ENCODE measurements at places on chromosomes 7 and 10.

- no peak for DNase-seq
These were observed 218.9 kb downstream of the FAM107B start for GRCh38 chr10:14555807-14556206.

DNA sequence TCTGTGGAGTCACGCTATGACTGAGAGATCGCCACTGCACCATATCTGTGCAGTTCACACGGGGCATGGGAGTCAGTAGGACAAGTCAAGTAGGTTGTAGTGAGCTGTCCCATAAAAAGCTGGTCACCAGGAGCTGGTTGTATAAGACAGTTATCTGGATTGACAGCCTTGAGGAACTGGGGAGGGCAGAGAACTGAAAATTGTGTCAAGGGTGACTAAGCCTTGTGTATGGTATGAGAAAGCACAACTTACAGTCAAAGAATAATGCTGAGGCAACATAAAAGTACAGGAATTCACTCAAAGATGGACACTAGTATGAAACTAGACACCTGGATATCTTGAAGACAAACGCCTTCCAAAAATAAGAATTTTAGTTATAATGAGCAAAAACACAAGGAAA, 564.9 kb downstream of the POM121L12 start:
- no peak for DNase-seq

DNA sequence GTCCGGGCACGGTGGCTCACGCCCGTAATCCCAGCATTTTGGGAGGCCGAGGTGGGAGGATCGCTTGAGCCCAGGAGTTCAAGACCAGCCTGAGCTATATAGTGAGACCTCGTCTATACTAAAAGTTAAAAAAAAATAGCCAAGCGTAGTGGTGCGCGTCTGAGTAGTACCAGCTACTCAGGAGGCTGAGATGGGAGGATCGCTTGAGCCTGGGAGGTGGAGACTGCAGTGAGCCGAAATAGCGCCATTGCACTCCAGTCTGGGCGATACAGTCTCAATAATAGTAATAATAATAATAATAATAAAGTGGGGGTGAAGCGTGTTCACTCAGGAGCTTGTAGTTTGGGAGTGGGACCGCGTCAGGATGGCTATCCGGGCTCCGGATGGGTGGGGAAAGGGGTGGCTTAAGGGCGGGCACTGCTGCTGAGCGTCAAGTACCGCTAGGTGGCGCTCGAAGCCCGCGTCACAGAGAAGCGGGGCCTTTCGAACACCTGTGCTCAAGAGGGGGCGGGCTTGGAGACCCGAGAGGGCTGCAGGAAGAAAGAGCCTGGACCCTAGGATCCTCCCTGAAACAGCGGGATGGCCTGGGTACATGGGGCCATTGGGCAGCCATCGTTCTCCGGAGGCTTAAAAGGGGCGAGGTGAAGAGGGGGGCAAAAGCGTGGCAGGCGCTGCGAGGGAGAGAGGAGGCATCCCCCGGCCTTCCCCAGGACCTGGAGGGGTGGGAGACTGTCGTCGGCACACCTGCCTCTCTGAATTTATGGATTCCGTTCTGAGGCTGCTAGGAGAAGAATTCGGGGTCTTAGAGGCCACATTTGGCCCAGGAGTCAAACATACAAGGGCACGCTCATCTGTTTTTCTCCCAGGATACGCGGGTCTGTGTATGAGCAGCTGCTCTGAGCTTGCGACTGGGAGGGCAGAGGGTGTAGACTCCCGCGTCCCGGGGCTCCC, 14.5 kb downstream of the LBX1 start:
- DNase-seq = peak; percentile 64

DNA sequence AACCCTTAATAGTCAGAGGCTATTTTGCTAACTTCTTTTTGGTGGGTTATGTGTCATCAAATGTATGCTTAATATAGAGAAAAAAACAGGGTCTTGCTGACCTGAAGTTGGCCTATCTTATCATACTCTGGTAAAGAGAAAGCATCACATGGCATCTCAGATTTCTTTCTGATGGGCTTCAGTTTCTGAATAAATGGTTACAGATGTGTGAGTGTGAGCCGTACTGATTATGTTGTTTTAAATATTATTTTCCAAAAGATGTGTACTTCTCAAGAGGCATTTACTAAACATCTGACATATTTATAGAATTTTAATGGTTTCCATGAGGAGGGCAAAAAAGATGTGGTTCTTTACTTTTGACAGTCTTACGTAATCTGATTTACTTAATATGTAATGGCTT, 28.4 kb downstream of the BBS9 start:
- DNase-seq = no peak

GRCh38 chr7:78634093-78634492, 819.4 kb downstream of the MAGI2 start:
- DNase-seq = no peak

DNA sequence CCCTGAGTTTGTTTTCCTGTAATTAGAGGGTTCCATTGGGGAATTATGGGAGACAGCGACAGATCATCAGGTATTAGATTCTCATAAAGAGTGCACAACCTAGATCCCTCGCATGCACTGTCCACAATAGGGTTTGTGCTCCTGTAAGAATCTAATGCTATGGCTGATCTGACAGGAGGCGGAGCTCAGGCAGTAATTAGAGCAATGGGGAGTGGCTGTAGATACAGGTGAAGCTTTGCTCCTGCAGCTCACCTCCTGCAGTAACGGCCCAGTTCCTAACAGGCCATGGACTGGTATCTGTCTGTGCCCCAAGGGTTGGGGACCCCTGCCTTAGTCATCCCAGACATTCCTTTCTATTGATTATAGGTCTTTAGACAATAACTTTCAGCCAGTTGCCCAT, 894 bp upstream of the ZSCAN21 start:
- no peak for DNase-seq

DNA sequence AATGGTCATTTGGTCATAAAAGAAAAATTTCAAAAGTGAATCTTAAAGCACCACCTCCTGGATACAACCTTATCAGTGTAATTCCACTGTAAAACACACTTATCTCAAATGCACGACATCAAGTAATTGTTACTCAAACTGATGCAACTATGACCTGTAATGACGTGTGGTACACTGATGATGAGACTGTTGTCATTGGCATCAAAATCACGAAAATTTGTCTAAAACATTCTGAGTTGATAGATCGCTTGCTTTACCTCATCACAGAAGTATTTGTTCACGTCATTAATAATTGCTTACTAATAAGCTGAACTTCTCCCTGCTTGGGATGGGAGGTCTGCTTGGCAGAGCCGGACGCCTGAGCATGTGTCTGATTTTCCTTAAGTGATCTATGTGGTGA, 221.8 kb upstream of the KLF6 start:
- DNase-seq = no peak

DNA sequence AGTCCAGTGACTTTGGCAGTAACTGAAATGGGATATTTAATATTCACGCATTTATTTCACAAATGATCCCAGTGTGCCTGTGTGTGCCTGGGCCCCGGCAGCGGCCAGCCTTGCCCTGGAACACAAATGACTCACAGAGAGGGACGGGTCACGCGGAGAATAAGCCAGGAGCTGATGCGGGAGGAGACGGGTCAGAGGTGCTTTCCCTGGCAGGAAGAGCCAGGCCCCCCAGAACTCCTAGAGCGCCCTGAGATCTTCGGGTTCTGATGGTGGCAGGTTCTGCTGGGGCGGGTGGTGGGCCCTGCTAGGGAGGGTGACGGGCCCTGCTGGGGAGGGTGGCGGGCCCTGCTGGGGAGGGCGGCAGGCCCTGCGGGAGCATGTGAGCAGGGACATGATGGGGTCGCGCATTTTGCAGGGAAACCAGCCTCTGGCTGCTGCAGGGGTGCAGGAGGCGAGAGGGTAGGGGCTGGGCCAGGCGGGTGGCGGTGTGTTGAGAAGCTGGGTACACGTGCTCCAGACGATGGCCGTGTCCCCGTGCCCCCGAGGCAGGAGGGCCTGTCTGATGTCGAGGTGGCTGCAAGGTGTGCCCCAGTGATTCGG, 84.2 kb upstream of the DIP2C start:
- no peak for DNase-seq

- no peak for DNase-seq
These were observed 91.1 kb upstream of the DNAJB12 start for GRCh38 chr10:72445851-72446250.

- DNase-seq = no peak
These were observed 184.0 kb upstream of the INHBA start for GRCh38 chr7:41886901-41887311.

GRCh38 chr7:71687286-71687685, 555.3 kb downstream of the GALNT17 start:
- DNase-seq = no peak

- no peak for DNase-seq
These were observed 144.6 kb downstream of the WDR11 start for GRCh38 chr10:120995768-120996167.

DNA sequence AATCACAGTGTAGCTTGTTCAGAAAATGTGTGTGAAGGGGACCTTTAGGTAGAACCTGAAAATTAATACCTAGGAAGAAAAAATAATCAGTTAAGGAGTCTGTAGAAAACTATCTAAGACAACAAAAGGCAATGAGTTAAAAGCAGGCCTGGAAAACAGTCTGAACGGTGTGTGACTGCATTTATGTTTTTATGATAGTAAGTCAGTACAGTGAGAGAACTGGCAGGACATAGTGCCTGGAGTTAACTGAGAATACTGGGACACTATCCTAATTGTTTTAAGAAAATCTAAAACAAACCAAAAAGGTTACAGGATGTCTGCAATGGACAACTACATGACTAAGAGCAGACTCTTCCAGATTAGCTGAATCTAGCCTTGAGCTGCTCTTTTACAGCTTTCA, 17.9 kb downstream of the CRPPA start:
- no peak for DNase-seq

DNA sequence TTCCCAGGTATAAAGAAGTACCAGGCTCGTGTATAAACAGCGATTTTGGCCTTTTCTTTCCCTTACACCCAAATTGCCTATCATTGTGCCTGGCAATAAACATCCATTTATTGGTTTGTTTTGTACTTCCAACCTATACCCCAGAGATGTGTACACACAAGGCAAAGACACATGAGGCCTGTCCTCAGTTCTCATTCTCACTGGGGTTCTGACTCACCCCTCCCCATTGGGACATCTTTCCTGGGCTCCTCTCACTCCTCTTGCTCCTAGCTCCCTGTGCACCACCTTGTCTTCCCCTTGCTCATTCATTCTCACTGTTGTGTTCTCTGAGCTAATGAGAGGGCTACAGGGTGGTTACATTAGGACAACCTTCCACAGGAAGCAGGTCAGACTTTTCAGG, 240.7 kb downstream of the ANK3 start:
- DNase-seq = no peak

DNA sequence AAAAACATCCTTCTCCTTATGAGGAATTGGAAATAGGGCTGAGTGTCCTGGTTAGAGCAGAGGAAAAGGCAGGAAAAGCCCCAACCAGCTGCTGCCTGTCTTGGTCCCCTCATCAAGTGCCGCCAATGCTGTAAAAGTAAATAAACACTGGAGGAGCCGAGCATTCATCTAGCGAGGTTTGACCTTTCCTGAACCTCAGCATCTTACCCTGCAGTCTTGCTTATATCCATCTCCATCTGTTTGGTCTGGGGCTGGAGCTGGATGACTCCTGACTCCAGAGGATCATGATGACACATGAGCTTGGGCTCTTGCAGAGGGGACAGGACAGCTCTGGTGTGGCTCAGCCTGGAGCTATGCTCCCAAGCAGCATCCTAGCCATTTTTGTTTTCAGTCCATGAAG, 501.1 kb downstream of the TNS3 start:
- DNase-seq = no peak

DNA sequence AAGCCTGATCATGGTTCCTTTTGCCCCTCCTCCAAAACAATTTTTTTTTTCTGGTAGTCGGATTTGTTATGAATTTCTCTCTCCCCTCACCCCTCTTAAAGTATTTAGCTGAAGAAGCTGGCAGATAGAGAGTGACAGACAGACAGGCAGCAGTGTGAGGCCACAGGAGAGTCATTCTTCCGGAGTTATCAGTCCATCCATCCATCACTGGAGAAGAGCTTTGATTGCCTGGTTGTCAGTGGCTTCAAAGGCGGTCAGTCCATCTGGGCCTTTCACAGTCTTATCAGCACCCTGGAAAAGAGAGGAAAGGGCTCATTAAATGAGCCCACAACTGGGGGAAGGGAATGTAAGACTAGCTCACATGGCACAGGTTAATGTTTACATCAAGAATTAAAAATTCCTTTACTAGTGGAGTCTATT, 47.4 kb downstream of the MTPN start:
- no peak for DNase-seq

DNA sequence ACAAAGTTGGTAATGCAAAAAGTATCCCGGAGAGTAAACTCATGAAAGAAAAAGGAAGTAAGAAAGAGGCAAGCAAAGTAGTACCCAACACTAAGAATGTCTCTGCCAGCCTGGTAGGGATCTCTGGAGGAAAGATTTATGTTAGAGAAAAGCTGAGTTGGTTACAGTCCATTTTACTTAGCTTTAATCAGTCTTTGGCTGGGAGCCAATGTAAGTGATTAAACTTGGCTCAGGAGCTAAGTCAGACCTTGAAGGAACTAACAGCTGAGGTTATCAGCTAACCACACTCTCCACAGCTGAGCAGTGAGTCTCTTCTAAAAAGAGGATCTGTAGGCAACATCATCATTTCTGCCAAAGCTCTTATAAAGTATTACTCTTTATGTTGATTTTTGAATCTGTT, 148.0 kb downstream of the ANKRD7 start:
- DNase-seq = peak; percentile 46

- DNase-seq = peak; percentile 71
These were observed 3.8 kb upstream of the DMTF1 start for GRCh38 chr7:87148332-87148955.

DNA sequence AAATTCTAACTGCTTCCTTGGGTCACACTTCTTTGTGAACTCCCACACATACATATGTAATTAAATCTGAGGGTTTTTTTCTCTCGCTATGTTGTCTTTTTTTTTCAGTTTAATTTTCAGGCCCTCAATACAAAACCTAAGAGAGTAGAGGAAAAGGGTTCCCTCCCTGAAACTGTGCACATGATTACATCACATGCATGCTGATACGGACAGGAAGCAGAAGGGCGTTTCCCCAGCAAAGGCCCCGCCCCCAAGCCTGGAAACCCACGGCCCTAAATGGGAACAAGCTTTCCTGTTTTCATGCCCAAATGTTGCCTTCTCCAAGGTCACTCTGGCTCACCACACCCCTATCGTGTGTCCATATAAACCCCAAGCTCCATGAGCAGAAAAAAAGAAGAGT, 115.4 kb downstream of the TEX36 start:
- DNase-seq = no peak

DNA sequence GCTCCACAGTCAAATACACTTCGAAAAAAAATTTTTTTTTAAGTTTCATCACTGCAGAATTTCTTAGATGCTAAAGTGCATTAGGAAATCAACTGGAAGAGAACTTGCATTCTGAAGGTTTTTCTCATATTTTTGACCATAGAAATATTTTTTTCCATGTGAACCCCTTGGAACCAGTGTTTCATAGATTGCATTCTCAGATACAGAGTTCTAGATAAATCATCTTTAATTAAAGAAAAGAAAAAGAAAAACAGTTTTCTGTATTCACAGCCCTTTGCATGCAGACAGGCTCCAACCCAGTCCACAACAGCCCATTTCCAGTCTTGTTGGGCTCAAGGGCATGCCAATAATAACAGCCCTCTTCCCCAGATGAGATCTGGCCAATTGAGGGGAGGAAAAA, 75.5 kb upstream of the RPA3 start:
- no peak for DNase-seq

Data from RKO (cell line).